ENCODE measurements at places on chromosomes 4 and X. TPM values are rescaled to one million over a fixed set of nuclear protein-coding genes. Genes with fewer than 3 reads are reported as not detected.

MAGEB1 gene
- total RNA-seq = not detected

LINC00632 gene
- total RNA-seq = 3.3 TPM

PRRG1 gene
- total RNA-seq = not detected

SPANXA2 gene
- total RNA-seq = not detected

ADH1B gene
- not detected for total RNA-seq

Data from activated T-helper 17 cell treated with anti-CD3 and anti-CD28 coated beads, Interleukin-2, amount 50 U/mL, for 72 hours (primary cell).